ENCODE measurements at places on chromosomes 3 and 15. TPM values are rescaled to one million over a fixed set of nuclear protein-coding genes. Genes with fewer than 3 reads are reported as not detected.

Gene PLSCR4
- total RNA-seq: 60.7 TPM

Gene TMEM207
- total RNA-seq: not detected

Gene ABHD14A
- 17.7 TPM for total RNA-seq

Gene FOXL2
- total RNA-seq: not detected

Gene ITGB5
- total RNA-seq: 339 TPM

Gene SERPINI2
- not detected for total RNA-seq

Gene ARL14
- total RNA-seq: not detected

Gene GOLGA6B
- not detected for total RNA-seq

Gene PIERCE2
- 1.3 TPM for total RNA-seq

Gene OIP5
- total RNA-seq: not detected

Gene HDGFL3
- total RNA-seq: 31.2 TPM

Gene ACAN
- total RNA-seq: 1.4 TPM

Gene ARHGEF3
- total RNA-seq: 17.0 TPM

Gene TRPM1
- total RNA-seq: 0.93 TPM

Gene PARP15
- 2.9 TPM for total RNA-seq

Gene FETUB
- not detected for total RNA-seq

Gene SEC22A
- total RNA-seq: 11.4 TPM

Gene PLXNB1
- total RNA-seq: 40.0 TPM

Gene ETV5
- total RNA-seq: 25.0 TPM

Gene CPLX3
- total RNA-seq: not detected

Gene GCNT3
- total RNA-seq: 0.55 TPM

Gene TMCO5A
- not detected for total RNA-seq

Gene ILDR1
- total RNA-seq: not detected

Gene GALNT15
- total RNA-seq: 275 TPM

Gene PDIA5
- 17.4 TPM for total RNA-seq

Gene ASTE1
- total RNA-seq: 5.5 TPM

Gene SHC4
- total RNA-seq: not detected

Gene TM6SF1
- 12.4 TPM for total RNA-seq

Gene TOMM70
- 47.8 TPM for total RNA-seq

Gene CCDC14
- 18.6 TPM for total RNA-seq

Gene CCR3
- not detected for total RNA-seq

Gene MYL3
- 2.6 TPM for total RNA-seq
